ENCODE measurements at places on chromosomes 5 and 9. TPM values are rescaled to one million over a fixed set of nuclear protein-coding genes. Genes with fewer than 3 reads are reported as not detected.

DNA sequence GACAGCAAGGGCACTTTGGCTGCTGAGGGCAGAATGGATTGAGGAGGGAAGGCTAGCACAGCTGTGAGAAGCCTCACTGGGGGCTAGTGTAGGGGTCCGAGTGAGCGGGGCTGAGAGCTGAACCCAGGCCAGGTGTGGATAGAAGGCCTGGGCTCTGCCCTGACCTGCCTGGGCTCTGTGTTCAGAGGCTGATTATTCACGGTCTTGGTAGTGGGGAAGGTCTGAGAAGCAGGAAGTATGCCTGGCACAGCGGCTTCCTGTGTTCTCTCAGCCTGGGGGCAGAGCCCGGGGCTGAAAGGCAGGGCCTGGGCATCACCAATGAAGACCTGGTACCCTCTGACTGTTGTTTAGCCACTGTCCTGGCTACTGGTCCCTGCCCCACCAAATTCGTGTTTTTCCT, 136.4 kb upstream of the TBC1D2 start:
- DNase-seq: no peak
- peaks cover 6% of the 10 kb centered on the region for H3K4me1 ChIP-seq

SLC22A4 gene
- 1.1 TPM for total RNA-seq

DNA sequence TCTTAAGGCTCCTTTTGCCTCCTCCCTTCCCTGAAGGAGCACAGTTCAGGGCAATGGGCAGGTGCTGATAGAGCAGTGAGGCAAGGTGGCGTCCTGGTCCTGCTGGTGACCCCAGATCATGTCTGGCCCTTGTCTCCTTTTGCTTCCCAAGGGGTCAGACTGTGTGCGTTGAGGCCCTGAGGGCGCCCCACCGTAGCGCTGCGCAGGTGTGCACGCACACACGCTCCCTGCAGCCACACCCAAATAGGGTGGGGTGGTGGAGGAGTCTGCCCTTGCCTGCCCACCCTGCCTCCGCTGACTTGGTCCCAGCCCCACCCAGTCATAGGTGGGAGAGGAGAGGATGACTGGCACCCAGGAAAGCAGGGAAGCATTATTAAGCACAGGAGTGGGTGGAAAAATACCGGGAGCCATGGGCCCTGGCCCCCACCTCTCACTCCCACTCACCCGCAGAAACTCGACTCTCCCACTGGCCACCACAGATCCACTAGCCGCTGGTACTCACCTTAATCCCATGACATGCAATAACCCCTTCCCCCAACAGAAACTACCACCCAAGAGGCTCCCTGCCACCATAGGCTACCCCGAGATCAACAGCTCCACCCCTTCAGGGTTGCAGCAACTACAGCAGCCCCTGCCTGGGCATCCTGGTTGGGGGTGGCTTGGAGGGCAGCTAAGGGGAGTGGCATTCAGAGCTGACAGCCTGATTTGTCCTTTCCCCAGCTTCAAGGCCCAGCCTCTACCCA, 16.7 kb downstream of the PDLIM4 start:
- H3K27ac ChIP-seq: no peak overlapping the region
- DNase-seq: no peak
- H3K4me1 ChIP-seq: peaks cover 7% of the 10 kb centered on the region
- H3K27me3 ChIP-seq: peaks cover 15% of the 10 kb centered on the region
- H3K4me3 ChIP-seq: no peak overlapping the region
- no peaks in the 10 kb centered on the region for H3K36me3 ChIP-seq

- no peaks in the 10 kb centered on the region for H3K4me1 ChIP-seq
- DNase-seq: no peak
- H3K36me3 ChIP-seq: no peaks in the 10 kb centered on the region
- H3K4me3 ChIP-seq: no peak overlapping the region
Observed at GRCh38 chr9:137865581-137866145, 11.9 kb upstream of the CACNA1B start.

GDF9 gene
- 0.30 TPM for total RNA-seq

GRCh38 chr9:75053869-75054268, 25.8 kb upstream of the CARNMT1 start:
- no peaks in the 10 kb centered on the region for H3K4me1 ChIP-seq
- no peaks in the 10 kb centered on the region for H3K27me3 ChIP-seq
- H3K27ac ChIP-seq: no peak overlapping the region
- no peak for DNase-seq

GRCh38 chr9:98583417-98583816, 125.3 kb downstream of the GABBR2 start:
- DNase-seq: no peak
- H3K4me1 ChIP-seq: peaks cover 3% of the 10 kb centered on the region
- H3K27ac ChIP-seq: no peak overlapping the region
- peaks cover 29% of the 10 kb centered on the region for H3K27me3 ChIP-seq
- no peak overlapping the region for H3K4me3 ChIP-seq

DNA sequence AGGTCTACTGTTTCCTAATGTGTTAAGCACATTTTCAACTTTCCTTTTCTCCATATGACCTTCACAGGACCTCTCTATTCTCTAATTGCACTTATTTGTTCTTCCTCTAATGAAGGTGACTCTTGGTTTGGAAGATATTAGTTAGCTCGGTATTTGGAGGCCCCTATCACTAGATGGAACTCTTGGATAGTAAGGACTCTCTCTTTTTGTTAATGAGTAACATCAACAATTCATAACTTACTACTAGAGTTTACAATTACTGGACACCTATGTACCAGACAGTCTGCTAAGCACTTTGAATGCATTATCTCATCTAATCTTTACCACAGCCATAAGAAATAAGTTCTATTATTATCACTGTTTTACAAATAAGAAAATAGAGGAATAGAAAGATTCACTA, 23.4 kb upstream of the PAM start:
- H3K27me3 ChIP-seq: peaks cover 42% of the 10 kb centered on the region
- no peak overlapping the region for H3K27ac ChIP-seq
- no peaks in the 10 kb centered on the region for H3K36me3 ChIP-seq

GRCh38 chr5:2751592-2752021, at the start of gene IRX2:
Gene IRX2 (minus strand): TSS chr5:2751677. CDS start chr5:2751413, 264 bp downstream.
- peaks cover 10% of the 10 kb centered on the region for H3K36me3 ChIP-seq
- peak within 1 kb of the TSS; percentile 67 for H3K27ac ChIP-seq
- DNase-seq: peak; percentile 38
- peak within 1 kb of the TSS; percentile 15 for H3K4me3 ChIP-seq

GRCh38 chr5:177982072-177982727, 13.8 kb downstream of the PROP1 start:
- peaks cover 2% of the 10 kb centered on the region for H3K4me1 ChIP-seq
- H3K27ac ChIP-seq: no peak overlapping the region
- DNase-seq: peak; percentile 72
- H3K27me3 ChIP-seq: peaks cover 54% of the 10 kb centered on the region
- no peak overlapping the region for H3K4me3 ChIP-seq

- H3K27ac ChIP-seq: peak within 1 kb of the TSS; percentile 59
- peaks cover 21% of the 10 kb centered on the region for H3K4me1 ChIP-seq
- DNase-seq: peak; percentile 96
- H3K36me3 ChIP-seq: peaks cover 3% of the 10 kb centered on the region
Observed at GRCh38 chr9:98796364-98797101, at the start of gene ANKS6. Gene ANKS6 (minus strand): TSS chr9:98796555. CDS start chr9:98796491, 64 bp downstream.

MCC gene
- 1.0 TPM for total RNA-seq

LCN1 gene
- total RNA-seq: not detected

KIF4B gene
- total RNA-seq: 0.07 TPM

WDR38 gene
- total RNA-seq: not detected

- no peaks in the 10 kb centered on the region for H3K4me1 ChIP-seq
- H3K27ac ChIP-seq: no peak overlapping the region
- DNase-seq: peak; percentile 19
- no peaks in the 10 kb centered on the region for H3K36me3 ChIP-seq
- H3K27me3 ChIP-seq: peaks cover 7% of the 10 kb centered on the region
- no peak overlapping the region for H3K4me3 ChIP-seq
Observed at GRCh38 chr9:91660521-91660920, 236.9 kb upstream of the NFIL3 start.

DNA sequence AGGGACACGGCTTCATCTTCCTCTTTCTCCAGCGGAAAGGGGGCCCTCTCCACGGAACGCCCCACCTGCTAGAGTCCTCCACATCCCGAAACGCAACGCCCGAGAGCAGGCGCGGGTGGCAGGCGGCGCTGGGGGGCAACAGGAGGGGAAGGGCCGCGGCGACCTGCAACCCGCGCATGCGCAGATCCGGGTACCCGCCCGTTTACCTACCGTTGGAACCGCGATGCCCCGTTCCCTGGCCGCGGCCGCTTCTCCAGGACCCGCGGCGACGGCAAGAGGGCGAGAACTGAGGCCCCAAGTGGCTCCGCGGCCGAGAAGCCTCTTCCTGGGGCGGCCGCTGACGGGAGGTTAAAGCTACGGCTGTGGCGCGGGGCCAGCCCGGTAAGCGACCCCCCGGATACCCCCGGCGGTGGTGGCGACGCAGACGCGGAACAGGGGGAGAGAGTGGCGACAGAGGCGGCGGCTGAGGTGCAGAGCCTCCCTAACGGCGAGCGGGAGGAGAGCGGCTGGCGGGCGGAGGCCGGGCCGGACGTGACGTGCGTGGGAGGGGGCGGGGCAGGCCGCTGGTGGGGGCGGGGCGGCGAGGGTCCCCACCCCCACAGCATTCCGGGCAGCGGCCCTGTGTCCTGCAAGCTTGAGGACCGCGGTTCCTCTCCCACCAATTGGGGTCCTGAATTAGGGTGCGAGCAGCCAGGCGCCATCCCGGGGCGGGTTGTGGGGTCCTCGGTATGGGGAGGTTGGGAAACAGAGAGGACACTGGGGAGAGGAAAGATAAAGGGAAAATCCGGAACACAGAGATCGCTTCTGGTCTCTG, at the start of gene FAM13B:
Gene FAM13B (minus strand): TSS at position 508 of the 814 bp plus-strand sequence. CDS start 13,968 bp downstream, outside the sequence.
- peaks cover 40% of the 10 kb centered on the region for H3K4me1 ChIP-seq
- no peaks in the 10 kb centered on the region for H3K27me3 ChIP-seq
- peak within 1 kb of the TSS; percentile 90 for H3K4me3 ChIP-seq
- peak within 1 kb of the TSS; percentile 96 for H3K27ac ChIP-seq

- no peaks in the 10 kb centered on the region for H3K4me1 ChIP-seq
- H3K36me3 ChIP-seq: no peaks in the 10 kb centered on the region
- H3K4me3 ChIP-seq: no peak overlapping the region
- H3K27me3 ChIP-seq: no peaks in the 10 kb centered on the region
Observed at GRCh38 chr5:152355061-152355460, 50.0 kb downstream of the NMUR2 start.

- DNase-seq: no peak
- no peak overlapping the region for H3K4me3 ChIP-seq
- H3K4me1 ChIP-seq: no peaks in the 10 kb centered on the region
- peaks cover 21% of the 10 kb centered on the region for H3K27me3 ChIP-seq
- no peaks in the 10 kb centered on the region for H3K36me3 ChIP-seq
Observed at GRCh38 chr5:148641735-148642134, 12.6 kb downstream of the HTR4 start.

DNA sequence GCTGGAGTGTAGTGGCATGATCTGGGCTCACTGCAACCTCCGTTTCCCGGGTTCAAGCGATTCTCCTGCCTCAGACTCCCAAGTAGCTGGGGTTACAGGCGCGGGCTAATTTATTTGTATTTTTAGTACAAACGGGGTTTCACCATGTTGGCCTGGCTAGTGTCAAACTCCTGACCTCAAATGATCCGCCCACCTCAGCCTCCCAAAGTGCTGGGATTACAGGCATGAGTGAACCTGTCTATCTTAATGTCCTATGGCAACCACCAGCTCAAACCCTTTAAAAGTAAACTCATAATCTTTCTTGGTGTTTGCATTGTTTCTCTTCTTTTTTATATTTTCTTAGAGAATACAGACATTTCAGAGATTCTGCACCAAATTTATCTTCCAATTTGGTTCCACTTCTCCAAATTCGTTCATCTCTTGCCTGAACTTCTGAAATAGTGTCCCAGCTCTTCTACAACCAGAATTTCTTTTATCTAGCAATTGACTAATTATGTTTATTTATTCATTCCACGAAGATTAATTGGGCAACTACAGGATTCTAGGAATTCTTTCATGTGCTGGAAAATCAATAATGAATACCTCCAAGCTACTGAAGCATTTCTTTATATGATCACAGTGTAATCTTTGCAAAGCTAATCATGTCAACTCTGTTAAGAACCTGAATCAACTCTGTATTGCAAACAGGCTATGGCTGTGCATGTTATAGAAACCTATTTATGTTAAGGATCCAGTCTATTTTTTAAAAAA, 60.0 kb upstream of the TYRP1 start:
- H3K4me1 ChIP-seq: no peaks in the 10 kb centered on the region
- H3K4me3 ChIP-seq: no peak overlapping the region
- DNase-seq: no peak

- no peak for DNase-seq
- H3K27me3 ChIP-seq: no peaks in the 10 kb centered on the region
- no peaks in the 10 kb centered on the region for H3K4me1 ChIP-seq
- no peaks in the 10 kb centered on the region for H3K36me3 ChIP-seq
Observed at GRCh38 chr5:145467446-145467845, 367.7 kb downstream of the PRELID2 start.

DNA sequence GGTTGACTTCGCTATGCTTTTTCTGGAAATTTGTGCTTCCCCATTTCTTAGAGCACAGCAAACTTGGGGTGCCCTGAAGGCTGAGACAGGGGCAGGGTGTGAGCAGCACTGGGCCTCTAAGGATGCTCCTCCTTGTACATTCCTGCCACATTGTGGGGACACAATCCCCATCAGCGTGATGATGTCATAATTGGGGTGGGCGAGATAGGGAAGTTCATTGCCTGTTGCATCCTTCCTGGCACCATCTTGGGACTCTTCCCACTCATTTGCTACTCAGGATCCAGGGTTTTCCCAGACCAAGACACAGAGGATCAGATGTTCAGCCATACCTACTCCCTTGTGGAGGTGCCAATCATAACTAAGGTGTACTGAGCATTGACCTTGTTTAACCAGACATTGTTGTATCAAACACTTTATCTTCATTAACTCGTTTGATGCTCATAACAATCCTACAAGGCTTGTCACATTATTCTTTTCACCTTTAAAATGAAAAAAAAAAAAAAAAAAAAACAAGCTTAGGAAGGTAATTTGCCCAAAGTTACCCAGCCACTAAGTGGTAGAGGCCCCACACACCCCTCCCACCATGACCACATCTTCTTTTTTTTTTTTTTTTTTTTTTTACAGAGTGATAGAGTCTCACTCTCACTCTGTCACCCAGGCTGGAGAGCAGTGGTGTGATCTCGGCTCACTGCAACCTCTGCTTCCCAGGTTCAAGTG, 87.6 kb downstream of the UGCG start:
- peaks cover 25% of the 10 kb centered on the region for H3K27me3 ChIP-seq
- no peak for DNase-seq
- H3K36me3 ChIP-seq: no peaks in the 10 kb centered on the region
- no peak overlapping the region for H3K27ac ChIP-seq

GRCh38 chr5:132480042-132480441, 10.5 kb downstream of the IRF1 start:
- H3K4me1 ChIP-seq: peaks cover 58% of the 10 kb centered on the region
- H3K4me3 ChIP-seq: no peak overlapping the region
- H3K27ac ChIP-seq: peak overlapping the region; percentile 73
- DNase-seq: peak; percentile 76

- no peaks in the 10 kb centered on the region for H3K27me3 ChIP-seq
- no peak overlapping the region for H3K27ac ChIP-seq
- H3K4me3 ChIP-seq: no peak overlapping the region
- H3K4me1 ChIP-seq: no peaks in the 10 kb centered on the region
- DNase-seq: no peak
Observed at GRCh38 chr5:140795259-140795641, 598 bp downstream of the PCDHA2 start.

GRCh38 chr9:133581513-133582343, 27.5 kb downstream of the FAM163B start:
- DNase-seq: no peak
- H3K4me3 ChIP-seq: no peak overlapping the region
- H3K36me3 ChIP-seq: no peaks in the 10 kb centered on the region
- peaks cover 27% of the 10 kb centered on the region for H3K27me3 ChIP-seq
- no peak overlapping the region for H3K27ac ChIP-seq
- no peaks in the 10 kb centered on the region for H3K4me1 ChIP-seq

IGIP gene
- total RNA-seq: 2.8 TPM

Measured in activated CD4-positive, alpha-beta T cell treated with anti-CD3 and anti-CD28 coated beads, Interleukin-2, amount 10 ng/mL, durations not matched to agents 24 days and 14 days (primary cell).